ENCODE measurements at places on chromosomes 1 and 21. TPM values are rescaled to one million over a fixed set of nuclear protein-coding genes. Genes with fewer than 3 reads are reported as not detected.

The AMPD1 gene
- not detected for total RNA-seq

The GUCA2A gene
- total RNA-seq, result not detected

The ABCD3 gene
- total RNA-seq, result 38.5 TPM

The CFAP298 gene
- total RNA-seq, result 19.8 TPM

The NAV1 gene
- 26.6 TPM for total RNA-seq

The RNU1-4 gene
- 2,564 TPM for total RNA-seq

The BRDT gene
- total RNA-seq, result not detected

The HSD3B1 gene
- total RNA-seq, result not detected

The TFAP2E gene
- not detected for total RNA-seq

The CHIA gene
- total RNA-seq, result not detected

The LRRC7 gene
- not detected for total RNA-seq

The GJA5 gene
- 75.8 TPM for total RNA-seq

The SELL gene
- not detected for total RNA-seq
